ENCODE measurements at places on chromosomes 2 and 18.

GRCh38 chr2:20913491-20913890, 90.6 kb upstream of the LDAH start:
- no peak for DNase-seq

DNA sequence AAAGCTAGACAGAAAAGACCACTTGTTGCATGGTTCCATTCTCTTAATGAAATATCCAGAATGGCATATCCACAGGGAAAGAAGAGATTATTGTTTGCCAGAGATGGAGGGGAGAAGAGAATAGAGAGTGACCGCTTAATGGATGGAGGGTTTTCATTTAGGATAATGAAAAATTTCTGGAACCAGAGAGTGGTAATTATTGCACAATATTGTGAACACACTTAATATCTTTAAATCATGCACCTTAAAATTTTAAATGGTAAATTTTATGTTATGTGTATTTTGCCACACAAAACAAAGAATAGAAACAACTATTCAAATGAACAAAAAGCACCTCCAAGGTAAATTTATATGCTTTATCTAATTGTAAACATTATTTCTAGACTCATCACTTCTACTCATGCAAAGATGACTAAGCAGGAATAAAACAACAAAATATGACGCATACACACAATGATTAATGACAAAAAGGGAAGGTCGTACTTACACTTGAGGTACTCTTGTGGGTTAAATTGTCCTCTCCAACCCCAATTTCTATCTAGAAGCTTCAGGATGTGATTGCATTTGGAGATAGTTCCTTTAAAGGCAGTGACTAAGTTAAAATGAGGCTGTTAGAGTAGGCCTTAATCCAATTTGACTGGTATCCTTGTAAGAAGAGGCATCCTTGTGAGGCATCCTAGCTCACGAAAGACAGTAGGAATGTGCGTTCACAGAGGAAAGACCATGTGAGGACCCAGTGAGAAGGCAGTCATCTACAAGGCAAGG, 18.7 kb upstream of the DHRS9 start:
- DNase-seq: no peak

- DNase-seq: no peak
Measured at GRCh38 chr2:63425606-63426005, 162.7 kb downstream of the WDPCP start.

DNA sequence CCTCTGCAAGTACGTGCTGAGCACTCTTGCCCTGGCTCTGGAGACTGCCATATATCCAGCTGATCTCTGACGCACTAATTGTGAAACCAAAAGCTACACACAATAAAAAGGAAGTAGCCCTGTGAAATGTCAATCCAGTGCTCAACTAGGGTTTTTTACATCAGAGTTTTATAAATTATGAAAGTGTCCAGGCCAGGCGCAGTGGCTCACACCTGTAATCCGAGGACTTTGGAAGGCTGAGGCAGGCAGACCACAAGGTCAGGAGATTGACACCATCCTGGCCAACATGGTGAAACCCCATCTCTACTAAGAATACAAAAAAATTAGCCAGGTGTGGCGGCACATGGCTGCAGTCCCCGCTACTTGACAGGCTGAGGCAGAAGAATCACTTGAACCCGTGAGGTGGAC, 24.5 kb upstream of the PEX13 start:
- DNase-seq: no peak

DNA sequence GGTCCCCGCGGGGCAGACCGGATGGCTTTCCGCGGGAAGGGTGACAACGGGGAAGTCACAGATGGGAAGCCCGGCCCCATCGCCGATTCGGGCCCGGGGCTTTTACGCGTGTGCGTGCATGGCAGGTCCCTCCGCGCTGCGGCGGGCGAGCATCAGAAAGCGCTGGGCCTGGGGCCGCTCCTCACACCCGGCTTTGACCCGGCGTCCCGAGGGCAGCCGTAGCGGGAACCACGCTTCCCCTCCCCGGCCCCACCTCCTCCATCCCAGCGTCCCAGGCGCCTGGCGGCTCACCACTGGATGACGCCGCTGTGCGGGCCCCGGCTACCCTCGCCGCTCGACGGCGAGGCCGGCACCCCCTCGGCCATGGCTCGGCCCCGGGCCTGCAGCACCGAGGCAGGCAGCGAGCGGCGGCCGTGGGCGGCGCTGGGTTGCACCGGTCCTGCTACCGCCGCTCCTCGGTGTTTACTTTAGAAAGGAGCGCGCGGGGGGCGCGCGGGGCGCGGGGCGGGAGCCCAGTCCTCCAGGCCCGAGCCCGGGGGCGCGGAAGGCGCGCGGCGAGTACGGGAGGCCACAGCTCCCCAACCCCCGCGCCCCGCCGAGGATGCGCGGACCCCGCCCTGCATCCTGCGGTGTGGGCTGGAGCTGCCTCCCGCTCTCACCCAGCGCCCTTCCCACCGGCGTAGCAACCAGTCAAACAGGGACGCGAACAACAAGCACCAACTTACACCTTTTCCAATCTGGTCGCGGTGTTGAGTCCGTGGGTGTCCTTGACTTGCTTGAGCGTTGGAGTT, 806 bp downstream of the RFX8 start:
- no peak for DNase-seq

DNA sequence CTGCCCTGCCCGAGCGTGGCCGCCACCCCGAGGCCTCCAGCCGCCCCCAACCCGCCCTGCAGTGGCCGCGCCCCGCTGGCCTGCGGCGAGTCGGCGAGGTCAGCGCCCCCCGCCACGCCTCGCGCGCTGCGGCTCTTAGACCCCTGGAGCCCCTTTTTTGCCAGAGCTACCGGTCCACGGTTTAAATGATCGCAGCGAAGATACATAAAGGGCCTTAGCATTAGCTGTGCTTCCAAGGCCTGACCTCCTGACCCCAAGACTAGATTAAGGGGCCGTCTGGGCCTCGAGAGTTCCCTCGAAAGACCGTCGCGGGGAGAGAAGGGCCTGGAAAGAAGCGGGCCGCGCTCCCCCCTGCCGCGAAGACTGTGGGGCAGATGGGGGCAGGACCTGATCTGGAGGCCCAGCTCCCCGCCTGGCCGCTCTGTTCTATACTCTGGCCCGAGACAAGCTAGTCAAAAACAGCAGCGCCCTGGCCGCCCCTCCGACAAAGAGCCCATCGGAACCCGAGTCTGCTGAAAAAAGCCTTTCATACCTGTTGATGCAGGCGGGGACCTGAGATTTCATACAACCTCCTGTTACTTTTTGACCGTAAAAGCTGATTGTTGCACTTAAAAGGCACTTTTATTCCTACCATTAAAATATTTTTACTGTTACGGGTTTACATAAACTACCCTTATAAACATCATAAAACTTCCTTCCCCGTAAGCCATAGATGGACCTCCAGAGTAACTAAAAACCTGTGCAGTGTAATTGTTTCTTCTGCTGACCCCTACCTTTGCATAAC, 68.7 kb upstream of the PSMD14 start:
- DNase-seq: no peak

All from NCI-H1436 treated with DMSO at 0.1 percent for 48 hours (cell line).